ENCODE measurements at places on chromosomes 1 and 21. TPM values are rescaled to one million over a fixed set of nuclear protein-coding genes. Genes with fewer than 3 reads are reported as not detected.

Gene SOX13
- total RNA-seq = 7.0 TPM

Gene ATP5PB
- total RNA-seq = 98.8 TPM

Gene RIMS3
- 0.36 TPM for total RNA-seq

Gene SLC44A5
- 0.49 TPM for total RNA-seq

Gene ANXA9
- total RNA-seq = 0.16 TPM

Data from hair follicle dermal papilla cell (primary cell).